NCI-H2081 treated with DMSO at 0.1 percent for 48 hours (cell line): ENCODE measurements at places on chromosomes 2 and 18.
A peak's percentile ranks its signal among the peaks of the same experiment; 100 is the strongest.

- no peak for DNase-seq
Measured at GRCh38 chr2:1493431-1494126, 80.3 kb downstream of the TPO start.

- DNase-seq: no peak
Measured at GRCh38 chr2:144886862-144887261, 366.9 kb upstream of the ZEB2 start.

DNA sequence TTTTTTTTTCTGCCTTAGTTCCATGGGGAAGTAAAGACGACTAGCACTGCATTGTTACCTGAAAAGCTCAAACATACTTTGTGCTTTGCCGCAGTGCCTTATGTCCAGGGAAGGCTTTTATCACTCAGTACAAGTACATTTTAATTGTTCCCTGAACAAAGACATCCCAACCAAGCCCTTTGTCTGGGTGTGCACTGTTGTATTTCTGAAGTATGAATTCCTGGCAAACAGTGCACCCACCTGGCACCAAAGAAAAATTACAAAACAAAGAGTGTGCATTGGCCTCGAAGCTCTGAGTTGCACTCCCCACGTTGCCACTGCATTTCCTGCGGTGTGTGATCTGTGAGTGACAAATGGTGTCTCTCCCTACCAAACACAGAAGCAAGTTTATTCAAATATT is 858.5 kb upstream of the PIK3C3 start:
- peak; percentile 60 for DNase-seq

DNA sequence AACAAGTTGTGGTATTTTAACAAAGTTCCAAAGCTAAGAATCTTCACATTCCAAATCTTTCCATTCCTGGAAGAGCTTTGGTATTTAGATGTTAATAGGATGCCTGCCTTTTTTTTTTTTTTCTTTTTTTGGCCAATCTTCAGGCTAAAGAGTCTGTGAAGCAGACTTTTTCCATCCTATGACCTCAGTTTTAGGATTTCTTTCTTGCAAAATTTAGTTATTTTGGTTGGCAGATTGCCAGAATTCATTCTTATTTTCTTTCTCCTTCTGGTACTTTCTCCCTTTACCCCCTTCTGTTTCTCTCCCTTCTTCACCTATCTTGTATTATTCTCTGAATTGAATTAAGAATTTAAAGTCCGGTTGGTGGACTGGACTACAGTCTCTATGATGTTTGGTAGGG is 217.8 kb upstream of the REV1 start:
- DNase-seq: no peak

DNA sequence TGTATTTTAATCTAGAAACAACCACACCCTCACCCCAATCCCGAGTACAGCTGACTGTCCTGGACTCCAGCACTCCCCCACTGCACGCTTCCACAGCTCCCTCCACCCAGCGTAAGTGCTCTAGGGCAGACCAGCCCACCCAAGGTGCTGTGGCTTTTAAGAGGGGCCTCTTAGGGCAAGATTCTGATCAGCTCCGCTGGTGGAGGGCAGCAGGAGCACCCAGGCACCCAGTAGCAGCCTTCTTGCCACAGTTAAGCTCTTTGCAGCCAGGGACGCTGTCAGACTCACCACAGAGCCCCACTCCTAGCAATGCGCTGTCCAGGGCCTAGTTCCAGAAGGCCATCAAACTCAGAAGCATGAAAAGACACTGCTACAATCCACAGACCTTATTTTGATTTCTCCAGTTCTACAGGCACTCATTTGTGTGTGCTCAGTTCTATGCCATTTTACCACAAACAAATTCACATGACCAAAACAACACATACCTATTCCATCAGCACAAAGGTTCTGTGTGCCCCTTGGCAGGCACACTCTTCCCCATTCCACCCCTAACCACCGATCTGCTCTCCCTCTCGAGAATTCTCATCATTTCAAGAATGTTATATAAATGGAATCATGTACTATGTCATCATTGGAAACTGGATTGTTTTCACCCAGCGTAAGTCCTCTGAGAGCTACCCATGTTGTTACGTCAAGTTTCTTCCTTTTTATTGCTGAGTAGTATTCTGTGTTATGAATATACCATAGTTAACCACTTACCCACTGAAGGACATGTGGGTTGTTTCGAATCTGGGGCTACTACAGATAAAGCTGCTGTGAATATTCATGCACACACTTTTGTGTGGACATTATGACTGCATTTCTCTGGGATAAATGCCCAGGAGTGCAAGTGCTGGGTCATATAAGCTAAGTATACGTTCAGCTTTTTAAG is 40.4 kb downstream of the PTPN2 start:
- DNase-seq: no peak

DNA sequence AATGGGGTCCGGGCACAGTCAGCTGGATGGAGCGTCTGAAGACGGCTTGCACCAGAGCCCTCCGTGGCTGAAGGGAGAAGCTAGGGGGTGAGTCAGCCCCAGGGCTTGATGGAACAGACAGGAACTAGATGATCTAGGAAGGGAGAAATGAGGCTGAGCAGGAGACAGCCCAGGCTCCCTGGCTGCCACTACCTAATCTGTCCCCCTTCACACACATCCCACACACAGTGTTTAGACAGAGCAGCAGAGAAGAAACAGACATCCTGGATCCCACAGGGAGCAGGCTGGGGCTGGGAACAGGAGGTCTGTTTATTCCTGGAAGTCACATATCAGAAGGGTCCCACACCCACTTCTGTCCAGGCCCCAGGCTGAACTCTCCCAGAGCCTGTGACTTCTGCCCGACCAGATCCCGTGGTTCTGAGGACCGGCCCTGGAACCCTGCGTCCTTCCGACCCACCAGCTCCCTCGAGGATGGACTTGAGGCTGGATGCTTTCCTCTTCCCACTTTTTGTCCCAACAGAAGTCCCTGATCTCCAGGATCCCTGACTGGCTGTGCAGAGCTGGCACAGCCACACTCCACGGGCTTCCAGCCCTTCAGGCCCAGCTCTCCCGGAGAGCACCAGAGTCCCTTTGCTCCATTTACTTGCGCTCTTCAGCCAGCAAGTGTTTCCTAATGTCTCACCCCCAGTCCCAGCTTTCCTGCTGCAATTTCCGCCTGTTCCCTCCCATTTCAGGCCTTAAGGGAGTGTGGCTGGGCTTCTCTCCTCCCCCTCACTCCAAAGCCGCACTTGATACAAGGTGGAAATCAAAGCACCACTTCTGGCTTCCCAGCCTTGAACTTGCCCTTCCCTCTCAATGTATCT is 1.5 kb upstream of the GPBAR1 start:
- no peak for DNase-seq

GRCh38 chr2:232876161-232876977 is 6.3 kb downstream of the SNORC start:
- DNase-seq: no peak

DNA sequence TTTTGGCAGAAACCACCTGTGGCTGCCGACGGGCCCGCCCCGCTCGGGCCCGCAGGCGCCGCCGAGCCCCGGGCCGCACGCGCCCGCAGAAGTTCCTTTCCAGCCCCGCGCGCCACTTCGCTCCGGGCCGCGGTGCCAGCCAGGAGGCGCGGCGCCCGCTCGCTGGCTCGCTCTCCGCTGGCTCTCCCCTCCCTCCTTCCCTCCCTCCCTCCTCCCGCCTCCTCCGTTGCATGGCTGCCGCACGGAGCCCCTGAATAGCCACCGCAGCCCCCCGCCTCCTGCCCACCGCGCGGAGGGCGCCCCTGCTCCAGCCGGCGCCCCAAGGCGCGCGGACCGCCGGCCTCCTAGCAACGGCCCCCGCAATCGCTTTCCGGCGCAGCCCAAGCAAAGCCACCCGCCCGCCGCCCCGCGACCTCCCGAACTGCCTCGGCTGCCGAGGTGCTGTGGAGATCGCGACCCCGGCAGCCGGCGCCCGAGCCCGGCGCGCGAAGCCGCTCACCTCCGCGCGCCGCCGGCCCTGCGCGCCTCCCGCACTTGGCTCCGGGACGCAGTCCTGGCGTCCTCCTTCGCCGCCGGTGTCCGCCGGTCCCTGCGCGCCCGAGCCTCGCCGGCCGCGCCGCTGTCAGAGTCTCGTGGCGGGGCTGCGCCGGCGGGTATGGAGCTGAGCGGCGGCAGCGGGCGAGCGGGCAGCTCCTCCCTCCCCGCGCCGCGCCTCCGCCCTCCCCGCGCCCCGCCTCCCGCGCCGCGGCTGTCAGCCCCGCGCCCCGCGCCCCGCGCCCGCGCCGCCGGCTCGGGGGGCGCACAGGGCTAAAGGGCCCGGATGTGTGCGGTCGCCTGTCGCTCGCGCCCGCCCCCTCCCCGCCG is at the start of gene ZBTB7C:
ZBTB7C (minus strand) TSS at position 657 of the 864 bp plus-strand sequence.
- DNase-seq: no peak

DNA sequence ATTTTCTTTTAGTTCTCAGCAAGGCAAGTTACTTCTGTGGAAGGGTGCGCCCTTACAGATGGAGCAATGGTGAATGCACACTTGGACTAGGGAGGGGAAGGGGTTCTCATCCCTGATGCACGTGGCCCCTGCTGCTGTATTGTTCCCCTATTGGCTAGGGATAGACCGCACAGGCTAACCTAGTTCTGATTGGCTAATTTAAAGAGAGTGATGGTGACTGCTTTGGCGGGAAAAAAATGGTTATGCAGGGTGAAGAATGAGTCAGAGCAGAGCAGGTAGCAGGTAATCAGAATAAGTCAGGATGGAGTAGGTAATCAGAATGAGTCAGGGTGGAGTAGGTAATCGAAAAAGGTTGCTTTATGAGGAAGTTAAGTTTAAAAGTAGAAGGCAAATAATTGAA is 171.5 kb downstream of the MTCL1 start:
- DNase-seq: no peak

GRCh38 chr2:47236503-47237215 is 81.6 kb upstream of the STPG4 start:
- DNase-seq: no peak

GRCh38 chr18:43961722-43962121 is 684.4 kb upstream of the SYT4 start:
- no peak for DNase-seq

DNA sequence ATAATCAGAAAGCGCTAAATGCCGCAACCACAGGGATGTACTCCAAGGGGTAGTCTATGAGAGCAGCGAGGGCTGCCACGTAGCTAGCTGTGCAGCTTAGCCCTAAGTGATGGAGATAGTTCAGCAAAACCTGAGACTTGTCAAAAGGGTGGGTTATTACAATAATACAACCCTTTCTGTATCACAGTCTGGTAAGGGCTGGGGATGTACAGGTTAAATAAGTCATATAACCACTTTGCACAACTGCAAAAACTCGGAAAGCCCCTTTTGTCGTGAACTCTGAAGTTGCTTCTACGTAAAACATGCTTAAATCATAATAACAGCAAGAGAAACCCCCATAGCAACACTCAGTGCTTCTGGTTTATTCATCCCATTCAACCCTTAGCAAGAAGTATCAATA is 598.8 kb downstream of the SUCLG1 start:
- no peak for DNase-seq
